ENCODE measurements at places on chromosomes 13 and 19. TPM values are rescaled to one million over a fixed set of nuclear protein-coding genes. Genes with fewer than 3 reads are reported as not detected.

Gene EXOSC5
- 32.7 TPM for total RNA-seq

Gene TPP2
- total RNA-seq = 75.2 TPM

Gene FPR1
- not detected for total RNA-seq

- peak; percentile 33 for DNase-seq
Measured at GRCh38 chr13:77918391-77919245, at the start of gene EDNRB. TSS of gene EDNRB (minus strand) at chr13:77918831. CDS start at chr13:77918573, 258 bp downstream.

GRCh38 chr13:19910336-19911072 lies 47.1 kb upstream of the ZMYM5 start:
- no peak for DNase-seq

DNA sequence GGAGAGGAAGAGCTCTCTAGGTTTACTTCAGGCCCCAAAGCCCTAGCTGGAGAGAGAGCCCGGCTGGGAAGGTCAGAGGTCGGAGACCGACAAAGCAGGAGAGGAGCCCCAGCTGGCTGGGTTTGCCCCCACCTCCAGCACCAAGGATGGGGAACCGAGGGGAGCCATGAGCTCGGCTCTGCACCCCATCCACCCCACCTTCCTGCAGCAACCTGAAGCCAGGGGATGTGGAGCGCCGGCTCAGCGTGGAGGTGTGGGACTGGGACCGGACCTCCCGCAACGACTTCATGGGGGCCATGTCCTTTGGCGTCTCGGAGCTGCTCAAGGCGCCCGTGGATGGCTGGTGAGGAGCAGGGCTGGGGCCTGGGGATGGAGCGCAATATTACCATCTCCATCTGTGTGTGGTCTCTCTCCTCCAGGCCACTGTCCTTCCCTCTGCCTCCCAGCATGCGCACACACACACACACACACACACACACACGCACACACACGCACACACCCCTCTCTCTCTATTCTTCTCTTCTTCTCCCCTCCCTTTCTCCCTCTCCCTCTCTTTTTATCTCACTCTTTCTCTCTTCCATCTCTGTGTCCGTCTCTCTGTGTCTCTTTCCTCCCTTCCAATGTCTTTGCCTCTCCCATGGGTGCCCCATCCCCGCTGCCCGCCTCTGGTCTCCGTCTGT lies 10.4 kb downstream of the PRKCG start:
- DNase-seq = no peak

GRCh38 chr13:99514801-99515200 lies 13.5 kb downstream of the TM9SF2 start:
- no peak for DNase-seq

DNA sequence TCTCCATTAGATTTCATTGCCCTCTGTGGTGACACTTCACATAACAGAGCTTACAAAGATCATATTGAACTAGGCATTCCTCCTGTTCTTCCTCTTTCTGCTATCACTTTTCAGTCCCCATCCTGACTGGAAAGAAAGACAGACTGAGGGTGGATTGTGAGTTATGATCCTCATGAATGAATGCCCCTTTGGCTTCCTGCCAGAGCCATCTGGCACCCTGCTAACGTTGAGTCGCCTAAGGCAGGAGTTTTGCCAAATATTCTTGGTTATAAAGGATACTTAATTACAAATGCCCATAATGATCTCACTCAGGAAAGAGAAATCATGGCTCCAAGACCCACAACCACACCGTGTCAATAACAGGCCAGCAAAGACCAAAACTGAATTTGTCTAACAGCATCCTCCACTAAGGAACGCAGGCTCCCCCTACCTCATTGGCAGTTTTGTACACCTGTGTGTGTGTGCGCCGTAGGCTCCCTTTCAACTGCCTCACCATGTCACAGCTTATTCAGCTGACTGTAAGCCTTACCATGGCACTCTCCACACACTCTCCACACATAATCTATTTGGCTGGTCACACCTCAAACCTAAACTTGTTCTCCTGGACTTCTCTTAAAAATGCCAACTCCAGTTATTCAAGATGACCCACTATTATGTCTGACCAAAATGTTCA lies 15.5 kb downstream of the ZNF211 start:
- no peak for DNase-seq

Gene METTL21C
- total RNA-seq = not detected

- no peak for DNase-seq
Measured at GRCh38 chr13:90217275-90217674, 1130.2 kb upstream of the MIR17HG start.

- DNase-seq = peak; percentile 65
Measured at GRCh38 chr19:17680230-17680722, 7.9 kb downstream of the UNC13A start.

DNA sequence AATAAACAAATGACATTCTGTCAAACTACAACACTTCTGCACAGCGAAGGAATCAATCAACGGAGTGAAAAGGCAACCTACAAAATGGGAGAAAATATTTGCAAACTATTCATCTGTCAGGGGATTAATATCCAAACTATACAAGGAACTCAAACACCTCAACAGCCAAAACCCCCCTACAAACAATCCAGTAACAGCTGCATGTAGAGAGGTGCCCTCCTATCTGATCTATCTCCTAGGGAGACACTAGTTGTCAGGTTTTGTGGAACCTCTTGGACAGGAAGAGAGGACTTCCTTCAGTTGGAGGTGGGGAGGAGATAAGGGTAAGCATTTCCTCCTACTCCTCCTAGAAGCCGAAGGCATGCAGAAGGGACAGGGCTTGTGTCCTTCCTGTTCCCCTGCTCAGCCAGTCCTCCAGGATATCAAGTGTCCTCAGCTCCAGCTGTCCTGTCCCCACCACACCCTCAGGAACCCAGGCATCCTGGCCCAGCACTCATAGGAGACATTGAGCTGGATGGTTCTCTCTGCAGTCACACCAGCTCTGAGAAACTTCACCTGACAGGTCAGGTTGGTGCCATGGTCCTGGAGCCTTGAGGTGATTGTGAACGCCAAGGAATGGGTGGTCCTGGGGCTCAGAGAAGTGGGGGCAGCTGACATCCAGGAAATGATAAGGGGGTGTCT lies 9.8 kb upstream of the SIGLEC8 start:
- no peak for DNase-seq

Gene STK24
- total RNA-seq = 173 TPM

Gene ZNF223
- 0.82 TPM for total RNA-seq

GRCh38 chr13:93039131-93039530 lies 187.5 kb upstream of the GPC6 start:
- DNase-seq = no peak

DNA sequence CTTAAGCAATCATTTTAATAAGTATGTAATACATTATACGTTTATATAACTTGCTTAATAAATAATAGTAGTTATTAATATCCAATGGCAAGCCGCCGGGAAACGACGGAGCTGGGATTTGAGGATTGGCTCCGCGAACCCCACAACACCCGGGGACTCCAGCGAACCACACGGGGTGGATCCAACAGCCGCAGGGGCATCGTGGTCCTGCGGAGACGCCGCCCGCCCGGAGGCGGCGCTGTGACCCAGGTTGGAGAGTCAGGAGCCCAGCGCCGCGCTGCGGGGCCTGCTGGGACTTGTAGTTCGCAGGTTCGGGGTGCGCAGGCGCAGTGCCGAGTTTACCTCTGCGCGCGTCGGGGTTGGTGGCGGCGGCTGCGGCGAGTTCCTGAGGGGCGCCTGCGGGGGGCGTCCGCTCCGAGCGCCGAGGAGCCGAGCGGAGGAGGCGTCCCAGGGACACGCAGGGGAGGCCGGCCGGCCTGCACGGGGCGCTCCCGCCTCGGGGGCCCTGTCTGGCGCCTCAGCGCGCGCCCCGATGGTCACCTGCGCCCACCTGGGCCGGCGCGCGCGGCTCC lies at the start of gene ZNF554:
Gene ZNF554 (plus strand): TSS at position 329 of the 572 bp plus-strand sequence. CDS start 204 bp downstream, at position 533.
- peak; percentile 99 for DNase-seq

Gene FBXW9
- total RNA-seq = 8.8 TPM

- DNase-seq = no peak
Measured at GRCh38 chr19:52662631-52663030, 24.5 kb upstream of the ZNF83 start.

DNA sequence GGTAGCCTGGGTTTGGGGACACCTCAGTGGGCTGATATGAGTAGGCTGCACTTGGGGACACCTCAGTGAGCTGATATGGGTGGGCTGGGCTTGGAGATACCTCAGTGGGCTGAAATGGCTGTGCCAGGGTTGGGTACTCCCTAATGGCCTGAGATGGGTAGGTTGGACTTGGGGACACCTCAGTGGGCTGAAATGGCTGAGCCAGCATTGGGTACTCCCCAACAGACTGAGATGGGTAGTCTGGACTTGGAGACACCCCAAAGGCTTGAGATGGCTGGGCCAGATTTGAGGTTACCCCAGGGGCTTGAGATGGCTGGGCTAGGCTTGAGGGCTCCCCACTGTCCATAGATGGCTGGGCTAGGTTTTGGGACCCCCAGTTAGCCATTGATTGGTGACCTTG lies 12.1 kb downstream of the IQCN start:
- DNase-seq = no peak

DNA sequence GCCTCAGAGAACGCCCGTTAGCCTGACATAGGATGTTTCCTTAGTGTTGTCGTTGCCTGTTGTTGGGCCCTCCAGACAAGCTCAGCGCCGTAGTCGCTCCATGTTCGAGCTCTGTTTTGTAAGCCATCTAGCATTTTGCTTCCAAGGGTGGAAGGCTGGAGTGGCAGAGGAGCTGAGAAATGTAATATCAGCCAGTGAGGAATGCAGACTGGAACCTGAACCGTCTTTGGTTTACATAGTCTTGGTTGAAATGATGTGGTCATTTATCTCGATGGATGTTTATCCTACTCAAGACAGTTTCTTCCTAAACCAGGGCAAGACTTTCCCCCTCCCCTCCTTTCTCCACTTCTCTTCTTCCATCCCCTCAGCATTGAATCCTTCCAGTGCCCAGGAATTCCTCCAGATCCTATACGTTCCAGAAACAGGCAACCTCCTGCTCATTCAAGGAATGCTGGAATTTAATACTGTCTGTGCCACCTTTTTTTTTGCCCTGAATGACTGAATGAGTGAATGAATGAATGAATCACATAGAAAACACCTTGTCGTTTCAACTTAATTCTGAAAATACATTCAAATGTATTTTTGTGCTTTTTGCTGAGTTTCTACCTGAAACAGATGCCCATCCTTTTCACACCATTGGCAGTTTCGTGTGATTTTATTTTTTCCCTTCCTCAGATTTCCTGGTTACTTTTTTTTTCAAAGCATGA lies 109.5 kb upstream of the MBNL2 start:
- DNase-seq = no peak

Gene NTN5
- total RNA-seq = 0.50 TPM

GRCh38 chr13:73832128-73832588 lies 302.0 kb downstream of the KLF12 start:
- DNase-seq = no peak

GRCh38 chr13:103134271-103134670 lies 68.1 kb upstream of the SLC10A2 start:
- no peak for DNase-seq

- no peak for DNase-seq
Measured at GRCh38 chr19:7470540-7471305, 18.1 kb downstream of the PEX11G start.

GRCh38 chr19:2428321-2428690 lies 920 bp upstream of the TIMM13 start:
- DNase-seq = no peak

DNA sequence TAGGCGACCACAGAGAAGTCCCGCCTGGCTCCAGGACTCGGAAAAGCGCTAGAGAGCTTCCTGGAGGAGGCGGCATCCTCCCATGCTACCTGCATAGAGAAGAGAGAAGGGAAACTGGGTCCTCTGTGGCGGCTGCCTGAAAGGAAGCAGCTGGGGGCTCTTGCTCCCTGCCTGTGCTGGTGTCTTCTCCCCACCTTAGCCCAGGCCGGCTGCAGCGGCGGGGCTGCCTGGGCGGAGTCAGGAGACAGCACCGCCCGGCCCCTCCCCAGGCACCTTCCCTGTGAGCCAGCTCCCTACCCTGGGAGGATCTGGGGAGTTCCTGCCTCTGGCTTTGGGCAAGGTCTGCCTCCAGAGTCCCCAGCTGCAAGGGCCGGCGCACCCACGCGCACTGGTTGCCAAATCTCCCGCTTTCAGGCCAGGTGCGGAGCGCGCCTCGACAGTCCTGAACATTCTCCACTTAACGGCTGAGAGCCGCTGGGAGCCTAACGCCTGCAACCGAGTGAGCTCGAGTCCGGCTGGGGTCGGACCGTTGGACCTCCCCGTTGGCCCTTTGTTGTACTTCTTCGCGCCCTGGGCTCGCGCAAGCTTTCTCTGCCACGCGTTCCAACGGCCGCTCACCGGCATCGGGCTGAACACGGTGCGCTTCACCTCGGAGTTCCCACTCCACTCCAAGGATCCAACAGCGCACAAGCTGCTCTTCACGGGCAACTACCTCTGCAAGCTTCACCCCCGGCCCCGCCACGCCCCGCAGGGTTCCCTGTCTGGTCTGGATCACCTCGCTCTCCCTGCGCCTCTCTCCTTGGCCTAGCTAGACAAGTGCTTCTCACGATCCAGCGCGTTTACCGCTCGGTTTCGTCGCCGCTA lies 21.8 kb upstream of the ZNF30 start:
- peak; percentile 15 for DNase-seq

Gene SERTAD1
- 14.7 TPM for total RNA-seq

Gene ZNF550
- total RNA-seq = 11.8 TPM

Gene ZNF99
- not detected for total RNA-seq

DNA sequence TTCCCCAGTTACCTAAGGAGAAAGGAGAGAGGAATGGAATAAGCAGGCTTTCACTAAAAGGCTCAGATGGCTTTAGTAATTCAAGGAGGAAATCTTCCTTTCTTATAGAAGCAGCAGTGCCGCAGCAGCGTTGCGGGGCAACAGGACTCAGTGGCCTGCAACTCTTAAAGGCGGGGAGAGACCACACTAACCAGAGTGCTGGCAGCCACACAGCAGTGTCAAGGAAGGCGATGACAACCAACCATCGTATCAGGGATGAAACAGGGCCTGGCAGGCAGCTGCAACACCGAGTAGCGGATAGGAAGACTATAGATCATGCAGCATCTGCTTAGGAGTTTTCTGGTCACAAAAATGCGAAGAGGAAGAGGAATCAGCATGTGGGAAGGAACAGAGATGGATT lies 106.0 kb downstream of the ERCC5 start:
- DNase-seq = no peak

GRCh38 chr13:30882026-30882850 lies 23.8 kb upstream of the MEDAG start:
- no peak for DNase-seq

DNA sequence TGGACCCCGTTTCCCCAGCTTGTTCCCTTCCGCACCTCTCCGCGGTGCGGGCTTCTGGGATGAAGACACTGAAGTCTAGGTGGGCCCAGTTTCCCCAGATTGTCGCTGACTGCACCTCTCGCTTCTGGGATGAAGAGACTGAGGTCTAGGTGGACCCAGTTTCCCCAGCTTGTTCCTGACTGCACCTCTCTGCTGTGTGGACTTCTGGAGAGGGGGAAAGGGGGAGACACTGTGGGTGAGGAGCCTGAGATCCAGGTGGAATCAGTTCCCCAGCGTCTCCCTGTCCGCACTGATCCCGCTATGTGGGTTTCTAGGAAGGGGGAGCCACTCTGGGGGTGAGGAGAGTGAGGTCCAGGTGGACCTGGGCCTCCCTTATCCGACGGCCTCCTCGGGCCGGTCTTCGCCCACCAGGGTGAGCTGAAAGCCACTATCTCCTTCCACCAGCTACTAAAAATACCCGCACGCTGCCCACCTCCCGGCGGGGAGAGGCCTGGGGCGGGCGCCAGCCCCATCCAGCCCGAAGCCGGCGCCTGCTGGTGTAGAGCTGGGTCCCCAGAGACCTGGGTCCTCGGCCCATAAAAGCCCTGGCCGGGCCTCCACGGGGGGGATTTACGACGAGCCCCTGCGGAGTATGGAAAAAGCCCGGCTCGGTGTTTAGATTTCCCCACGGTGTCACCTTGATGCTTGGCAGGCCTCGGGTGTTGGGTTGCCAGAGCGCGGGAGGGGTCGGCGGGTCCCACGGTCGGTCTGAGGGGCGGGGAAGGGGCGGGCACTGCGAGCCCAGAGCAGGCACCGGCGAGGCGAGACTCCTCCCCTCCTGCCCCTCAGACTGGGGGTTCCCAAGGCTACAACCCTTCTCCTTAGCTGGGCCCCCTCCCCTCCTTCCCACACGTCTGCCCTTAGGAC lies 10.6 kb downstream of the FUT6 start:
- DNase-seq = peak; percentile 53

All from activated CD4-positive, alpha-beta T cell treated with anti-CD3 and anti-CD28 coated beads for 36 hours (primary cell).